Activated CD8-positive, alpha-beta memory T cell treated with anti-CD3 and anti-CD28 coated beads for 1 hour (primary cell): ENCODE measurements at places on chromosomes 4 and X.

DNA sequence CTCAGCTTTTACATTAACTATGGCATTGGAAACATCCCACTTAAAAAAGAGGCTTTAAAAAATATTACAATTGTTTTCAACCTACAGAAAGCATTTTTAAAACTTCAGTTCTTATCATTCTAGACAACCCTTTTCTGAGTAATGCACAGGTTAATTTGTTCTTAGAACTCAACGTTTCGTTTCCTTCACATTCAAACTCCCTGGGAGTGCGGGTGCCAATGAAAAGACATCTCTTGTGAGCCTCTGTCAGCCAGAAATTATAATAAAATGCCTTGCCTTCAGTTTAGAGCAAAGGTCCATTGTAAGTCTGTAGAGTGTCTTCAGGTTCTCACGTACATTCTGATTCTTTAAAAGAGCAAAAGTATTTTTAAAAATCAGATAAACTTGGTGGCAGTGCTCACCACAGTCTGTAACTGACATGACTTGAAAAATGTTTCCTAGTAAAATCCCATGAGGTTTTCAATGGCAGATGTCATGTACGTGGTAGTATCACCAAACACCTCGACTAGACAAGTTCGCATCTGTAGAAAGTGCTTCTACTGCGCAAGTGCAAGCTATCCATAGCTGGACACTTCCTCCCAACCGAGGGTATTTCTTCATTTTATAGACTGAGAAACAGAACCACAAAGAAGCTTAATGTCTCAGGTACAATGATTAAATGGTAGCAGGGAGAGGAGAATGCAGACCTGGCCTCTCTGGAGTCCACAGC lies 65.8 kb downstream of the HAUS3 start:
- no peak for DNase-seq

DNA sequence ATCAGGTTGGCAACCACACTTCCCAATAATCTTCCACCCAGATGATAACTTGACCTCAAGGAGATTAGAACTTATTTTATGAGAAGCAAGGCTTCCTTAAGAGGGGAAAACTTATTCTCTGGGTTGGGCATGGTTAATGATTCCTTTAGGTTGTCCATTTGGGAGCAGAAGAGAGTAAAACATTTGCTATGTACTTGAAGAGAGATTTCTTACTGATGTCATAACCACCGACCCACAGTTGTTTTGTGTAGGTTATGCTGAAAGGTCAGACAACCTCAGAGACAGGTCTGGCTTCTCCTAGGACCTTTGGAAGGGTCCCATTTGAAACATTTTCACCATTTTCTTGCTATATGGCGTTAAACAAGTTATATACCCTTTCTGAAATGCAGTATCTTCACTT lies 56.1 kb downstream of the FAM114A1 start:
- DNase-seq: no peak

GRCh38 chr4:107780665-107781064 lies 44.1 kb upstream of the SGMS2 start:
- no peak for DNase-seq

GRCh38 chr4:6742989-6743388 lies 27.0 kb downstream of the BLOC1S4 start:
- DNase-seq: no peak

GRCh38 chr4:163085085-163085484 lies 81.6 kb downstream of the NAF1 start:
- DNase-seq: no peak

DNA sequence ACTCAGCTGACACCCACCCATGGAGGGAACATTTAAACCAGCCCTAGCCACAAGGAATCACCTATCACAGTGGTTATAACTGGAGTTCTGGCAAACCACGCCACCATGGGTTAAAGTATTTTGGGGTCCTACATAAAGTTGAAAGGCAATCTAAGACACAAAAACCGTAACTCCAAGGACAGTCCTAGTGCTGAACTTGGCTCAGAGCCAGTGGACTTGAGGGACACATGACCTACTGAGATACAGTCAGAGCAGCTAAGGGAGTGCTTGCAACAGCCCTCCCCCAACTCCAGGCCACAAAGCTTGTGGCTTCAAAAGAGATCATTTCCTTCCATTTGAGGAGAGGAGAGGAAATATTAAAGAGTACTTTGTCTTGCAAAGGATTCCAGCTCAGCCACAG lies 300.5 kb downstream of the FGF13 start:
- DNase-seq: no peak

GRCh38 chr4:139851639-139852038 lies 186.0 kb downstream of the MGST2 start:
- no peak for DNase-seq

GRCh38 chr4:118282692-118283091 lies 70.1 kb downstream of the PRSS12 start:
- DNase-seq: no peak

- no peak for DNase-seq
These were observed 107.2 kb downstream of the TBCK start for GRCh38 chr4:106208481-106209460.

- no peak for DNase-seq
These were observed 180.7 kb downstream of the AR start for GRCh38 chrX:67724359-67725110.

DNA sequence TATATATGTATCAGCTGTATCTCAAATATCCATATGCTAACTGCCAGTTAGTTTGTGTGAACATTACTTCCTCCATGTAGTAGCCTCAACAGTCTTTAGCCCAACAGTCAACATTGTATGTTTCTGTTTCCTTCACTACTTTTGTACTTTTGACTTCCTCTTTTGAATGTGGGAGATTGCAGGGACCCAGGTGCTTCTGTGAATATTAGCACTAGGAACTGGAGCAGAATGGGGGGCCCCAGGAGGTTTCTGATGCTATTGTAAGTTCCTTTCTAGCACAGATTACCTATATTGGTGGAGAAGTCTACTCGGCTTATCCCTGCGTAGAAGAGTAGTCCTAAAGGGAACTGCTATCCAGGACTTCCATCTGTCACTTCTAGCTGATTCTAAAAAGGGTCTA lies 2.3 kb downstream of the PLAC8 start:
- DNase-seq: no peak

- DNase-seq: no peak
These were observed 15.0 kb downstream of the RGN start for GRCh38 chrX:47093248-47093647.

- no peak for DNase-seq
These were observed 52.3 kb downstream of the GUCY1B1 start for GRCh38 chr4:155811083-155811482.

DNA sequence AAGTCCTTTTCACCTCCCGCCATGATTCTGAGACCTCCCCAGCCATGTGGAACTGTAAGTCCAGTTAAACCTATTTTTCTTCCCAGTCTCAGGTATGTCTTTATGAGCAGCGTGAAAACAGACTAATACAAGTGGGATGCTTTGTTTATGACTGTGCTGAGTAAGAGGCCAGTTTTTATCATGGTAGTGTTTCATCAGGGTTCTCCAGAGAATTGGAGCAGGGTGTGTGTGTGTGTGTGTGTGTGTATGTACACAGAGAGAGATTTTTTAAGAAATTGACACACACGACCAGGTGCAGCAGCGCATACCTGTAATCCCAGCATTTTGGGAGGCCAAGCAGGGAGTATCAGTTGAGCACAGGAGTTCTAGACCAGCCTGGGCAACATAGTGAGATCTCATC lies 34.6 kb upstream of the SLC2A9 start:
- DNase-seq: no peak

- DNase-seq: no peak
These were observed 28.1 kb downstream of the ANK2 start for GRCh38 chr4:113077575-113077974.

DNA sequence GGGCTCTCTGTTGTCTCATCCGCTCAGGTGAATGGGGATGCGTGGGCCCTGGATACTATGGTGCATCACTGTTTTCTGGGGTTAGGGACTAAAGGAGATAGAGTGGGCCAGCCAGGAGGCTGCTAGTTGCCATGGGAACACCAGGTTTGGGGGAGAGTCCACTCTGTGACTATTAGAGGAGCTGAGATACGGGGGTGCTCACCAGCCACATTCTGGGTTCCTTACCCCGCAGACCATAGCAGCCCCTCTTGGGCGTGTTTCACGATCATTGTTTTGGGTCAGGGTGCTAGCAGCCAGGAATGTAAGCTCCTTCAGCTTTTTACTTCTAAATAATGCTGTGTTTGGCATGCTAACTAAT lies 4.6 kb downstream of the EFNB1 start:
- DNase-seq: no peak

GRCh38 chr4:3413217-3413671 lies 28.5 kb upstream of the HGFAC start:
- no peak for DNase-seq

GRCh38 chr4:123741906-123742305 lies 345.3 kb downstream of the SPRY1 start:
- no peak for DNase-seq

DNA sequence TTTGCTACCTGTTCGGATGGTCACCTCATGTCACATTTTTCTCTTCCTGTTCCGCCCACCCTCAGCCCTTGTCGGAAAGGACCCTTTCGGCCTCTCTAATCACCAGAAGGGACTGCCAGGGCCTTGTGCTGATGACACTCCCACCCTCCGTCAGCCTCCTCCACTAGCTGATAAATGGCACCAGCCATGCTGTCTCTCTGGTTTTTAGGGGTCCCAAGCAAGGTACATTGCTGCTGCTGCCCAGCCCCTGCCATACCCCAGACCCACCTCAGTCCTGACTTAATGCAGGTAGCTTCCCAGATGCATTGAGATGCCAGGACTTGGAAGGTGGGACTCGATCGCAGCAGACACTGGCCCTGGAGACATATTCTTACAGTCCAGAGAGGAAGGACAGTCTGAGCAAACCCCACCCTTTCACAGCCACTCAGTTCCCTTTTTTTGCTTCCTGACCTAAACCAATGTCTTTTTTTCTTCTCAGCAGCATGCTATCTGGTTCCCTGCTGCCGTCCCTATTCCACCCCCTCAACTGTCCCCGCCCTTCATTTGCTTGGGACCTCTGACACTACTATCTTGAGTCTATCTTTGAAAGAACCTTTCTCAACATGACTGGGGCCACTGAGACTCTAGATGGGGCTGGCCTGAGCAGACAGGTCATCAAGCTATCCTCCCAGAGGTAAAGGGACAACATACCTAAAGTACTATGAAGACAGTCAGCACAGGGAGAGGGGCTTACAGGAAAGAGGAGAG lies at the start of gene BTK:
TSS of gene BTK (minus strand) at position 397 of the 747 bp plus-strand sequence. CDS start 10,907 bp downstream, outside the sequence.
- no peak for DNase-seq
